ENCODE measurements at places on chromosomes 1 and 21. TPM values are rescaled to one million over a fixed set of nuclear protein-coding genes. Genes with fewer than 3 reads are reported as not detected.

DNA sequence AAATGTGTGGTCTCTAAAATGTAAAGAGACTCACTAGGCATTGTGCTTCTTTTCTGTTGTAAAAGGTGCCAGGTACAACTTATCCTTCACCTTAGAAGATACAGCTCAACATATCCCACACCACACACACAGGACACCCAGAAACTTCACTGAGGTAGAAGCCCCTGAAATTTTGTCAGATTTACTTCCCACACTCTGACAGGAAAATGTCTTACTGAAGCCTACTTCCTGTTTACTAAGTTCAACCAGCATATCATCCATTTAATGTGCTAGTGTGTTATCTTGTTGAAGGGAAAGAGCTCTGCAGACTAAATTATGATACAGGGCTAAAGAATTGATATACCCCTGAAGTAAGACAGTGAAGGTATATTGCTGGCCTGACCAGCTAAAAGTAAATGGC is 39.9 kb upstream of the INSL5 start:
- no peak for DNase-seq

GRCh38 chr1:15459771-15460707 is 3.5 kb downstream of the CELA2A start:
- no peak for DNase-seq

GRCh38 chr1:201898240-201898894 is 9.7 kb downstream of the SHISA4 start:
- DNase-seq, result no peak

- DNase-seq, result peak; percentile 43
Measured at GRCh38 chr1:209728466-209728865, 23.8 kb downstream of the HSD11B1 start.

GRCh38 chr21:42472521-42472920 is 23.5 kb downstream of the RSPH1 start:
- DNase-seq, result no peak

GRCh38 chr1:109272831-109273547 is 10.0 kb downstream of the PSRC1 start:
- peak; percentile 12 for DNase-seq

DNA sequence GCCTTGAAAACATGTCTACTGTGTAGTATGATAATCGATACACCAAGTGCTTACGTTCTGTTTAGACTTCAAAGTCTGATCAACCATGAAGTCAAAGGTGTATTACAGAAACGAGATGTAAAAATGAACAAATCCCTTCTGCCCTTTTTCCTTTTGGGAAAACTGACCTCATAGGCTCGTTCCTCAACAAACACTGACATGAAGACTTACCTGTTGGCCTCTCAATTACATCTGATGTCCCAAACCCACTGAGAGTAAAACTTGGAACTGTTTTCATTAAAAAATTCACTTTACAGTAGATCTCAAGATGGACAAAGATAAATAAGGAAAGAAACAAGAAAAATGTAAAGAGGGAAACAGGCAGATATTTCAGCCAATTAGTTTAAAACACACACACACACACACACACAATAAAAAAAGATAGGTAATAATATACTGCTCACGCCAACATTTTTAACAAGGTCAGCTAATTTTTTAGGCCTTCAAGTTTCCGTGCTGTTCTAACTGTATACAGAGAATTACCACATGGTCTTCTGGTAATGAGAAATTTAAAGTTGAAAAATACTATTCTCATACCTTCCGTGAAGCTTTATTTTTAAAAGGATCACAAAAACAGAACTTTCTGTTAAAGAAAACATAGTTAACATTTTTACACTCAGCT is 2.1 kb downstream of the HMGN1 start:
- no peak for DNase-seq

- DNase-seq, result no peak
Measured at GRCh38 chr1:54546651-54547401, 1.2 kb upstream of the ACOT11 start.

DNA sequence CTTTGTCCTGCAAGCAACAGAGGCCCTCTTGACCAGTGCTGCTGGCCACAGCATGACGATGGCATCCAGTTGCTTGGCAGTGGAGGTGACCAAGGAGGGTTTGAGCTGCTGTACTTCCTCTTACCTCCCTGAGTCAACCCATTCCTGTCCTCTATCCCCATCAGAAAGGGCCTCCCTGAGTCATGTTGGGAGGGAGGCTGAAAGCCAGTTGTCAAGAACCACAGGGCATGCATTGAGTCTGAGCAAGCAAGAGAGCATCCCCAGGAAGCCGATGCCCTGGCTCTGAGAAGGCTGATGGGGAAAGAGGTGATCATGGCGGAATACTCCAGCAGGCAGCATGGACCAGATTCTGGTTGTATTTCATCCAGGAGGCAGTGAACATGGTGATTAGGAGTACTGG is 69.6 kb downstream of the LACTBL1 start:
- no peak for DNase-seq

DNA sequence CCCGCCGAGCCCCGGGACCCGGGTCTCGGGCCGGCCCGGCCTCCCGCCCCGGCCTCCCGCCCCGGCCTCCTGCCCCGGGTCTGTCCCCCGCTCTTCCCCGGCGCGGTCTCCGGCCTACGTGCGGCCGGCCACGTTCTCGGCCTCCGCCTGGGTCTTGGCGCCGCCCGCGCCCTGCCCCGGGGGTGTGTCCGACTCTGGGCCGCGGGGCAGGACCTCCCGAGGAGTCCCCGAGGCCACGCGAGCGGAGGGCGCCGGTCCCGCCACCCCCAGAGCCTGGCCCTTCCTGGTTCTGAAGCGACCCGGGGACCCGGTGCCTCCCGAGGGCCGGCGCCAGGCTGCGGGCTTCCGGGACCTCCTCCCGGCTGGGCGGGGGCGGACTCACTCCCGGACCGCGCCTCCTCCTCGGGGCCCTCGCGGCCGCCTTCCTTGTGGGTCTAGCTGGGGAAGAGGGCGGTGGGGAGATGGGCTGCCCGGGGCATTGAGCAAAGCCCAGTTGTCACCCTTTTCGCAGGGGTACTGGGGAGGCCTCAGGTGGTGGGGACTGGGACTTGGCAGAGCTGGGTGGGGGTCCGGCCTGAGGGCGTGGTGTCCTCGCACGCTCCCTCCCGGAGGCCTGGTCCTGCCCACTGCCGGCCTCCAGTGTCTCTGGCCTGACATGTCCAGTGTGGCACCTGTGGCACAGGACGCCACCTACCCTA is 558 bp downstream of the PFKL start:
- DNase-seq, result peak; percentile 81

DNA sequence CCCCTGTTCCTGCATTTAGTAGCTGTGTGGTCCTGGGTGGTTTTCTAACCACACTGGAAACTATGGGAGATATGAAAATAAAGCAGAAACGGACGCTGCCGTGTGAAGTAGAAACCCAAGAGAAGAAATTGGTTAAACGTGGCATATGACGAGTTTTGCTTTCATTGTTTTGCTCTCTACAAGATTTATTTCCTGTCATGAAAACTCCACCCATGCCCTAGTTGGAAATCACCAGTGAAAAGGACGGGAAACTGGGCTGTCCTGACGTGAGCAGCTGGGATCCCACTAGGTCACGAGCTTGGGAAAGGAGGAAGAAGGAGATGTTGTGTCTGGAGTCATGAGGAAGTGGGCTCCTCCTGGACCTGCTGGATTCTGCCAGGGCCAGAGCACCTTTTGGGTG is 120.8 kb upstream of the GADD45A start:
- DNase-seq, result no peak

DNA sequence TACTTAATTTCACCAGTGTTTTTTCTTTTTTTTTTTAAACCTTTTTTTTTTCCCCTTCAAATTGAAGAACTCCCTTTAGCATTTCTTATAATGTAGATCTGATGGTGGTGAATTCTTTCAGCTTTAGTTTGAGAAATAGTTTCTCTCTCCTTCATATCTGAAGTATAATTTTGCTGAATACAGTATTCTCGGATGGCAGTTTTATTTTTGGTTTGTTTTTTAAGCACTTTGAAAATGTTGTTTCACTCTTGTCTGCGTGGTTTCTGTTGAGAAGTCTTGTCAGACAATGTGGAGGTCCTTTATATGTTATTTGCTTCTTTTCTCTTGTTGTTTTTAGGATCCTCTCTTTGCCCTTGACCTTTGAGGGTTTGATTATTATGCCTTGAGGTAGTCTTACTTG is 135.1 kb downstream of the RPS6KC1 start:
- DNase-seq, result no peak

GRCh38 chr1:181499825-181500224 is 16.5 kb downstream of the CACNA1E start:
- no peak for DNase-seq

- no peak for DNase-seq
Measured at GRCh38 chr1:99887890-99888289, 37.7 kb downstream of the AGL start.

DNA sequence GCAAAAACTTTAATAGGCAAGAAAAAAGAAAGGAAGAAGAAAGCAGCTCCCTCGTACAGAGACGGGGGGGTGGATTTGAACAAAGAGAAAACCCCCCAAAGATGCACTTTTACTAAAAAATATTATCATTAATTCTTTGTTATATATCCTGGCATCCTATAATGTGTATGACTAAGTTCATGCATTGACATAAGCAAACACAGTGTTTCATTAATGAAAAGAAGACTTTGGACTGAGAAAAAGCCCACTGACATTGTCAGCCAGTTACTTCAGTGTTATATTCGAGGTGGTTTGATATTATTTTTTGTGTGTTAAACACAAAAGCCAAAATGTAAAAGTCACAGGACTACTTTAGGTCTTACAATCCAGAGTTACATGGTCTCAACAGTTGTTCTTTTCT is 110.1 kb upstream of the DPYD start:
- no peak for DNase-seq

- no peak for DNase-seq
Measured at GRCh38 chr21:17195976-17196375, 316.9 kb upstream of the CXADR start.

- DNase-seq, result no peak
Measured at GRCh38 chr1:90768826-90769225, 51.7 kb upstream of the BARHL2 start.

- no peak for DNase-seq
Measured at GRCh38 chr1:34332996-34333395, 156.3 kb downstream of the C1orf94 start.

Gene SZRD1
- 97.3 TPM for total RNA-seq

Gene TMPRSS15
- not detected for total RNA-seq

Gene KRTAP7-1
- not detected for total RNA-seq

Gene CYP4B1
- total RNA-seq, result 11.5 TPM

Gene UBL4B
- not detected for total RNA-seq

Gene PROK1
- total RNA-seq, result not detected

Gene LYPD8
- not detected for total RNA-seq

Gene RNU1-4
- total RNA-seq, result 6,072 TPM
